ENCODE measurements at places on chromosomes 3 and 15.

- DNase-seq, result no peak
Observed at GRCh38 chr3:60708191-60708975, 542.9 kb downstream of the FHIT start.

DNA sequence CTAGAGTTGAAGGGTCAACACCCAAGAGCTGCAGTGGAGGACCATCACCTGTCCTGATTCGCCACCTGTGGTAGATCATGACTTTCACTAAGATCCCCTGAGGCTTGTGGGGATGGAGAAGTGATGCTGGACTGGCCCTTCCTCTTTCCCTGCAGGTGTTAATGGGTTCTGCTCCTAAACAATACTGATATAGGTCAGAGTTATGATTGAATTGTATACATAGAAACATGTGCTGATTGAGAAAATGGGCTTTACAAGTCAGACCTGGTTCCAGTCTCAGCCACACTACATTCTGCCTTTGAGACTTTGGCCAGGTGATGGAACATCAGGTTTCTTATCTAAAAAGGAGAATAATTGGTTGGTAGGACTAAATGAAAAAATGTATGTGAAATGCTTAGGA is 418.9 kb upstream of the TPRG1 start:
- DNase-seq, result no peak

DNA sequence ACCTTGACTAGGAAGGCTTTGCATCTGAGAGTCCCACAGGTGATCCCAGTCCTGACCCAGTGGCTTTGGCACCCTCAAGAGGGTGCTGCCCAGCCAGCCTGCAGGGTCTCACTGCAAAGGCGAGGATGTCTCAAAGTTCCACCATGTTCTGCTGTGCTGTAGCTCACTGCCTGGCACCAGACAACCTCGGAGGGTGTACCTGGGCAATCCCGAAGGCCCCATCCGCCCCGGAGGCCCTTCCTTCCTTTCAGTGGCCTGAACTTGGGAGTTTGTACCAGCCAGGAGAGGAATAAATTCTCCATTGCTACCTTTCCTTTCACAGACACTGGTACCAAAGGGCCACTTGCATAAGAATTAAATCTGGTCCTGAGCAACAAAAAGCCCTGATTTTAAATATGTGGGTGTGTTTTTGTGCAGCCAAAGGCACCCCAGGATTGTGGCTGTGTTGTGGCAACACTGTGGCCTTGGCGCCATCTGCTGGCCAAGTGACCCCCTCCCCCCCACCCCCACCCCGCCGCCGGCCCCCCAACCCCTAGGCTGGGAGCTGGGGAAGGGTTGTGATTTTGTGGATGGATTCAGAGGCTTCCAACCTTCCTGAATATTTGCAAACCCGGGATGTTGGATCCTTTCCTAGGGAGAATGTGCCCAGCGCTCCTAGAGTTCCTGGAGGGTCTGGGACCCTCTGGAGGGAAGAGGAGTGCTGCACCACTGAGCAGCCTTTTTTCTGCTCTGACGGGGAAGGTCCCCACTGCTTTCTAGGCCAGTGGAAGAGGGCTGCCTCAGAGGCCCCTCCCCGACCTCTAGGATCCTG is 9.7 kb upstream of the PTPN23 start:
- DNase-seq, result no peak

DNA sequence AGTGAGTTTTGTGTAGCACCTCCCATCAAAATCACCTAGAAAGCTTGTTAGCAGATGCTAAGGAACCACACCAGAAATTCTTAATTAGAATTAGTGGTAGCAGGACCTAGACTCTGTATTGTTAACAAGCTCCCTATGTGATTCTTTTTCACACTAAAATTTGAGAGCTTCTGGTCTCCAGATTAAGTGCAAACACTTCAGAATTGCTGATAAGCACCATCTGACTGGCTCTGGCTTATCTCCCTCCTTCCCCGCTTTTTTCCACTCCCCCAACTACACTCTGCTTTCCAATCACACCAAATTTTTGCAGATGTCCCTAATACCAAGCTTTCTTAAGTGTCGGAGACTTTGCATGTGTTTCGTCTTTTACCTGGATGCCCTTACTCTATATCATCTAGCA is 410.1 kb upstream of the DPH6 start:
- no peak for DNase-seq

DNA sequence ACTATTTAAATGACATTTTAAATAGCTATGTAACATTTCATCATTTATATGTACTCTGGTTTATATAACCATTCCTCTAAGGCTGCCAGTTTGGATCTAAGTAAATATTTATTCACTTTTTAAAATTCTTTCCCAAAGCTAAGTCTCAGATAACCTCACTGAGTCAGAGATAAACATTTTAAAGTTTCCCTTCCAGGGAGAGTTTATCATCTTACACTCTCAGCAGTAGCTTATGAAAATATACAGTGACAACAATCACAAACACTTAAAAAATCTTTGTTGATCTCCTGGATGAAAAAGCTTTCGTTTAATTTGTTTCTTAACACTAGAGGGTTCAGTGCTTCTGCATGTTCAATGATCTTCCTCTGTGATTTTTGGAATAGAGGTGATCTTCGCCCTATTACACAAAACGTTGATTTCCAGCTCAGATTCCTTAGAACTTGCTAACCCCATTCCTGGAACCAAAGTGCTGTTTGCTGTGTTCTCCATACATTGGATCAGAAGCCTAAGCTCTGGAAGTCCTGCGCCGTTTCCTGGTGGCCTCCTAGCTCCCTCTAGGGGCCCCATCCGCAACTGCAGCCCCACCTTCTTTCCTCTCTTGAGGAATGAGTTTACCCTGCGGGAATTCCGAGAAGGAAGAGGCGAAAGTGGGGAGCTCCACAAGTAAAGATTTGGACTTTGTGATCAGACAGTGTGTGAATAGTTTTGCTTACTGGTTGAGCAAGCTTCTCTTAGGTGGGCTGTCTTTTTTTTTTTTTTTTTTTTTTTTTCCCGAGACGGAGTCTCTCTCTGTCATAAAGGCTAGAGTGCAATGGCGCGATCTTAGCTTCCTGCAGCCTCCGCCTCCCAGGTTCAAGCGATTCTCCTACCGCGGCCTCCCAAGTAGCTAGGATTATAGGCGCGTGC is 29.3 kb upstream of the SACM1L start:
- peak; percentile 74 for DNase-seq

DNA sequence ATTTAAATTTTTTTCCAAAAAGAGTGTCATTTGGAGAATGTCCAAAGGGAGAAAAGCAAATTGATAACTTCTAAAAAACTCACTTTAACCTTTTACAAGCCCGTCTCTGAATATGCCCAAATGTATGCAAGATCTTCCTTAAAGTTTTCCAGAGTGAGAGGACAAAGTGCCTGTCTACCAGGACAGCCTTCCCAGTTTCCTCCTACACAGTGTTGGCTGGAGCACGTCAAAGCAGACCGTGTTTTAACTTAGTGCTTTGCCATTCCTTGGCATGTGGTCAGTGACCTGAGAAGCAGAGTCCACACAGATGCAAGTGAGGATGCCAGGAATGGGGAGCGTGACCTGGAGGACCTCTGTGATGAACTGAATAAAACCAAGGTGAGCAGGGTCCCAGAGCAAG is 245.7 kb downstream of the FAM43A start:
- DNase-seq, result no peak

- no peak for DNase-seq
Observed at GRCh38 chr3:69081583-69082262, 1.6 kb upstream of the UBA3 start.

DNA sequence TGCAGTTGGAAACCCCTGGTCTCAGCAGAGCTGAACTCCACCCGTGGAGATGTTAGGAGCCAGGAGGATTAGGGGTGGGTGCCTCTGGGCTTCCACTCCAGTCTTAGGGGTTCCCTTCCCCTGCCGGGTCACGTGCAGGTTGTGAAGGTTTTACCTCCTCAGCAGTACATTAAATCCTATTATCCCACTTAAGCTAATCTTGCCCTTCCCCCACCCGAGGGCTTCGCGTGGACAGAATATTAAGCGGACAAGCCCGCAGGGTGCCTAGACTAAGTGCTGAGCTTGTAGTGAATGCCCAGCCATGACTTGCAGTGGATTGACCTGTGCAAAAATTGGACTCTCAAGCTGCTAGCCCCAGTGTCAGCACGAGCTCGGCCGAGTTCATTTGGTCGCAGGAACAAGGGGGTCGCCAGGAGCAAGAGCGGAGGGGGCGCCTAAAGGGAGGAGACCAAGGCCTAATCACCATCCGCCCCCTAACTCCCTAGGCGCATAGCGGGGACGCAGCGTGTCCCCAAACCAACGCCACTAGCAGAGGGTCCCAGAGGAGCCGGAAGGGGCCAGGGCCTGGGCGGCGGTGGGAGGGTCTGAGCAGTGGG is 498 bp upstream of the SEMA4B start:
- DNase-seq, result no peak

DNA sequence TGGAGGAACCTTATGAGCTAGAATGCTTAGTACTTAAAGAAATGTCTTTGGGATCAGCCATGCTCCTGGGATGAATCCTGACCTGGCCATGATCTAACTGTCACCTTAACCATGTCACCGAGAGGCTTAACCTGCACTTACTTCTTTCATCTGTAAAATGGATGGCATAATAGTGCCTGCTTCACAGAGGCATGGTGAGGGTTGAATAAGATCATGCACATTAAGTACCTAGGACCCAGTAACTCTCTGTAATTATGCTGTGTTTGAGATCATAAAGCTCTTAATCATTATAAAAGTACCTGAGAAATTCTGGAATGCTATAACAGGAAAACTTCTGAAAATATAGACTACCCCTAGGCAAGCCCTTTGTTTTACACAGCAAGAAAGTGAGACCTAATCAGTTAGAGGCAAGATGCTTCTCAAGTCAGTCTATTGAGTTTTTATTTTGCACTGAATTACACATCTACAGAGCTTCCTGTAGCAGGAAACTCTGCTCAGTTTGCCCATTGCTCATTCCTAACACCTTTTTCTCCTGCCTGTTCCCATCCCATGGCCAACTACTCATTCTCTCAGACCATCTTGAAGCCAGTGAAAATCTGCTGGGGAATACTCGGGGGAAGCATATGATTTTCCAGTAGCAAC is 1015.5 kb upstream of the CFAP20DC start:
- DNase-seq, result no peak

DNA sequence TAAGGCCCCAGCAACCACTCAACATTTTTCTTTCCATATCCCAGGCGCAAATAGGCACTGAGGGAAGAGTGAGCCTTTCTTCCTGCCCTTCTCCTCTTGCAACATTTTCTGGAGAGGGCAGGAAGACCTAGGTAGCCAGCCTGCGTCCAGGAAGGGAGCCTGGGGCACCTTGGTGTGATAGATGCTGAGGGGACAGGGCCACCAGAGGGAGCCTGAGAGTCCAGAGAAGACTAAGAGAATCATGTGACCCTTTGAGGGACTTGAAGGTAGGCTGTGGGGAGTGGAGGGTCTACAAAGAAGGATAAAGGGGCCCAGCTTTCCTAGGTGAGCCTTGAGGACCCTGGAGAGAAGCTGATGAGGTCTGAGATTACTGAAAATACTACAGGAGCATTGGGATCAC is 346.6 kb downstream of the CNTN6 start:
- no peak for DNase-seq

- no peak for DNase-seq
Observed at GRCh38 chr15:42072141-42072685, 22.1 kb downstream of the PLA2G4D start.

GRCh38 chr15:40927495-40927872 is 1.7 kb upstream of the DLL4 start:
- no peak for DNase-seq

DNA sequence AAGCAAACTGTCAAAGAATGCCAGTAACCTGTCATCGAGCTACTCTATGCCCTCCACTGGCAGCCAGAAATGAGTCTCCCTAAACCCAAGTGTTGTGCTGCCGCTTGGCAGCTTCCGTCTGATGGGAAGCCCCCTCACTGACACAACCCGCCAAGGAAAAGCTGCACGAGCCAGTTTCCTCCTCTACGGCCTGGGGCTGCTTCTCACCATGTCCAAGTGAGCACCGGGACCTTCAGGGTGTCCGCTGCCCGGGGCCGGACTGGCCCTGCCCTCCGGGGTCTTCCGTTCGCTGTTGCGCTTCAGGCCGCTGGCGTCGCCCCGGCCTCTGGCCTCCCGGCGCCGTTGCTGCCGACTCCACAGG is 490 bp downstream of the TOMM70 start:
- DNase-seq, result peak; percentile 8

DNA sequence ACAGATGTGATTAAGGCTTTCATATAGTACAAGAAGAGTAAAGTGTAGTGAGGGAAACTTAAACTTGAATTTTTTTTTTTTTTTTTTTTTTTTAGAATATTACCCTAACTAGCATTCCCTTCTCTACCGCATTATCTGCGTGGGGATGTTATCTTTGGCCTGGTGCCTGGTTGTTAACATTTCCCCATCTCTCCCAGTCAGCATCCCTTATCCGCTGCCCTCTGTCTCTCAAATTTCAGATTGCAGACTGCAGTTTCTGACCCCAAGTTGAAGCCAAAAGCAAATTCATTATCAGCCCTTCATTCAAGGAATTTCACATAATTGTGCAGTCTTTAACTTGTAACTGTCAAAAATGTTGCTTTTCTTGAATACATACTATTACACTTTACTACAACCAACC is 353.0 kb downstream of the PLOD2 start:
- no peak for DNase-seq

GRCh38 chr3:124680521-124680920 is 49.7 kb upstream of the UMPS start:
- no peak for DNase-seq

- DNase-seq, result no peak
Observed at GRCh38 chr3:171888466-171888865, 45.3 kb downstream of the TMEM212 start.

GRCh38 chr3:186330772-186331460 is 31.1 kb downstream of the DGKG start:
- DNase-seq, result no peak

GRCh38 chr15:39301589-39301999 is 279.3 kb upstream of the THBS1 start:
- DNase-seq, result no peak

DNA sequence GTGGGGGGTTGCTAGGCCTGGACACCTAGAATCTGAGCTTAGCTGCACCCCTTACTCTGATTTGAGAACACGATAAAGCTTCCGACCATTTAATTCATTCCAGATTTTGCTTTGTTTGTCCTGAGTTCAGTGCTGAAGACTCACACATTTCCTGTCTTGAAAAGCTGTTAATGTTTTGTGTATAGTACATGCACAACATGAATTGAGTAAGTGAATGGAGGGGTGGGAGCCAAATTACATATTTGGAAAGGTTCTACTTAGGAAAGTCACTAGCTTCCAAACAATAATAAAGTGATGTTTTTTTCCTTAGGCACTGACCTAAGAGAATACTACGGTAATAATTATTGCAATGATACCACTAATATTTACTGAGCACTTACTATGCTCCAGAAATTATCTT is 955.2 kb upstream of the NR2F2 start:
- no peak for DNase-seq

GRCh38 chr3:71549951-71550350 is 33.6 kb downstream of the FOXP1 start:
- no peak for DNase-seq

- DNase-seq, result no peak
Observed at GRCh38 chr3:129672412-129672811, 65.9 kb upstream of the PLXND1 start.

DNA sequence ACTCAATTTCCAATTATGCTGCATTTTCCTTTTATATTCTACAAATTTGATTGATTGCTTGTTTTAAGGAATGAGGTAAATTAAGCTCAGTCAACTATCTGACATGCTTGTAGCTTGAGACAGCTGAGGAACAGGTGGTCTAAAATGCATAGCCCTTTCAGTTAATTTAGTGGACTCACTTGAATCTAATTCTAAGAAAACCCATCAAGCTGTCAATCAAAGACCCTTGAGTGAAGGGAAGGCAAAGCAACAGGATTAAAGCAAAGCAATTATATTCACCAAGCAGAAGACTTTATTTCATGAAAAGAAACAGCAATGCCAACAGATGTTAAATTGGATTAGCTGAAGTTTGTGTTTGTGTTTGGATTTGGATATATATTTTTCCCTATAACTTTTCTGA is 228.5 kb downstream of the ARPP21 start:
- no peak for DNase-seq

GRCh38 chr3:59759298-59760031 is 709.6 kb upstream of the CFAP20DC start:
- no peak for DNase-seq
